Suppressor macrophage treated with lipopolysaccharide for 4 hours (primary cell): ENCODE measurements at places on chromosomes 6 and 20.
A peak's percentile ranks its signal among the peaks of the same experiment; 100 is the strongest.

DNA sequence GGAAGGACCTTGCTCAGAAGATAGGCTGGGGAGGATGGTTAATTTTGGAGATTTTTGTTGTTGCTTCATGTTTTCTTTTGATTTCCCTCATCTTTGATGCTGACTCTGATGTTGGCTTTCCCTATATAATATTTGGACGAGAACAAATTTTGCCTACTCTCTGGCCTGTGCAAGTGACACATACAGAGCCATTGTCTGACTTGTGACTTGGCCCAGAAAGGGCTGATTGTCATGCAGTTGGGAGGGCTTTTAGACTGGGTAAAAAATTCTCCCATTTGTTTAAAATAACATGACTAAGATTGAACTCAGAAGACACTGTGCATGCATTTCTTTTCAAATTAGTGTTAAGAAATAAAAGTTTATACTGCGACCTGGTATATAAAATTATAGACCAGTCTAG, 98.6 kb upstream of the SUPT3H start:
- no peak for DNase-seq

DNA sequence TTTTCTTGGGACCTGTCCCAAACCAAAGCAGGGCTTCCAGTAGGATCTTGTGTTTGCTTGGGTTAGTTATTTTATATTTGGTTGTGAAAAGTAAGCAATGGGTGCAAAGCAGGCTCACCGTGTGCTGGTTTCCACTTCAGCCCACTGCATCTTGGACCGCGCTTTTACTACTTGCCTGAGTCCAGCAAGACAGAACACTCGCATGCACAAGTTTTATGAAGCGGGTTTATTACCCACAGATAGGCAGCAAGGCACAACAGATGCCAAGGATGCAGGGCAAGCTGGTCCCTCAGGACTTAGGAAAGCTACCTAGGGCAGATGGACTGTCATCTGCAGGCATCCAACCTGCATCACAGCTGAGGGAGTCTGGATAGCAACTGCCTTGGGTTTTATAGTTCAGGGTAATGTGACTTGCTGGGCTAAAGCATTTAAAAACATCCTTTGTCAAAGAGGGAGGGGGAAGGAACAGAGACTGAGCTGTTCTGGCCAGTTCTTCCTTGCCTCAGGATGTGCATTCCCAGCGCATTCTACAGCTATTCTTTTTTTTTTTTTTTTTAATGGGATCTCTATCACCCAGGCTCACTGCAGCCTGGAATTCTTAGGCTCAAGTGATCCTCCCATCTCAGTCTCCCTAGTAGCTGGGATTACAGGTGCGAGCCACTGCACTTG, 18.5 kb downstream of the CITED2 start:
- DNase-seq, result no peak

GRCh38 chr6:43936476-43936875, 166.5 kb downstream of the VEGFA start:
- DNase-seq, result no peak

DNA sequence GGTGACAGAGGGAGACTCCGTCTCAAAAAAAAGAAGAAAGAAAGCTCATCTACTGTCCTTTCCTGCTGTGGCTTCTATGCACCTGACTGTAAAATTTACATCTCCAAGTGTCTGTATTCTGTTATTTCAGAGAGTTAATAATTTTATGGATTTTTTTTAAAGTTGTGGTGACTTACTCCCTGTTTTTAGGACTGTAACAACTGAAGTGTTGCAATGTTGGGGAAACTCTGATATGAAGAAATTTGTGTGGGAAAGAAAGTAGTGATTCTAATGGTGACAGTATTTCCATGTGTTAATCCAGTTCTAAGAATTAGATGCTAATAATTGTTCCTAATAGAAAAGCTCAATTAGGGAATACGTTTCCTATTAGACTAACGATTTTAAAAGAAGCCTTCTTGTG, 27.4 kb downstream of the STX11 start:
- peak; percentile 86 for DNase-seq

DNA sequence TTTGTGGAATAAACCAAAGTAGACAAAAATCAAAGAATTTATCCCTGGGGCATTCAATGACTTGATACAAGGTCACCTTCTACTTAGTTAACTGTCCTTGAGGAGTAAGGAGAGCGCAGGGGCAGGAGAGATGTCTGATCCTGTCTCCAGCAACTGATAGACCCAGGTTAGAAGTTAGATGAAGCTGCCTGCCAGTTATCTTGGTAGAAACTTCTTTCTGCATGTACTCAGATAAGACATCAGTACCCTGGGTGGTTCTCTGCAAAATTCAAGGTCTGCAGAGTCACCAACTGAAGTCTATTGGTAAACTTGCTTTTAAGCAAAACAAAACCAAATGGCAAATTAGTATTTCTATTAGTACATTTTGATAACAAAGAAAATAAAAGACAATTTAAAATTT, 2.7 kb downstream of the SGK1 start:
- no peak for DNase-seq

DNA sequence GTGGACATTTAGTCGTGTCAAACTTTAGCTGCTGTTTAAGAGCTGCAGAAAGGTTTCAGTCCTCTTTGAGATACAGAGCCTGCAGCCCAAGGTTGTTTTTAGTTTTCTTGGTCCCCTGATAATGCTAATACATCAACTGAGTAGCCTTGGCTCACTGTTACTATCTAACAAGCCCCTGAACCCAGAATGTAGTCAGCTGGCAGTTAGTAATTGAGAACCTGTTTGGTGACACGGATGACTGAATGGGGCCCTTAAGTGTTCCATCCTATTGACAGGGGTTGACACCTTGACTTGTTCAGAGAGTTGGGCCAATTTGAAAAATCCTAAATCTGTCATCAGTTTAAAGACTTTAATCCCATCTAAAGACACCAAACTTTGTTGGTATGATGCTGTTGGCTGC, 2.8 kb downstream of the RTN4IP1 start:
- DNase-seq, result no peak

- DNase-seq, result peak; percentile 86
Observed at GRCh38 chr20:3797592-3798372, 1.7 kb downstream of the CDC25B start.

DNA sequence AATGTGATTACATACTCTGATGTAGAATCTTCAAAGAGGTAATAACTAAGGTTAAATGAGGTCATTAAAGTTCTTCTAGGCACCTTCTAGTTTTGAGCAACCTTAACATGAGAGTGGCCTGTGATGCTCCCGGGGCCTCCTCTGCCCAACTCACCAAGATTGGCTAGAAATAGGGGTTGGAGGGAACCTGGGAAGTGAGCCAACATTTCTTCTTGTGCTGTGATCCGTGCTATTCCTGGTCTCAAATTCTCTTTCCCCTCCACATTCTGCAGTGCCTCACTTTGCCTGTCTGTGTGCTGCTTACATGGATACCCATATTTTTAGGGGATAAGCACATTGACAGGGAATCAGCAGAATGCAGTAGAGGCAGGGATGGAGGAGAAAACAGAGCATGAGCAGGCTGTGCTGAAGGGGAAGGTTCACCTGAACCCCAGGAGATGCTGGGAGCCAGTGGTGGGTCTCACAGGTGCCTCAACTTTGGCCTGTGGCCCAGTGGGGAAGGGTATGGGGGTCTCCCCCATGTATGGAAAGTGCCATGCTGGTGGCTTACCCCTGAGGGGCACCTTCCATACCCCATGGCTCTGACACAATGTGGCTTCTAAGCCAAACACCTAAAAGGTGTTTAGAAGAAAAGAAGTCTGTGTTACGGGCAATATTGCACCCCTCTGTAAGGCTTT, 164.7 kb upstream of the CHD6 start:
- no peak for DNase-seq

GRCh38 chr6:168636147-168637004, 195.4 kb downstream of the SMOC2 start:
- DNase-seq, result no peak

- DNase-seq, result no peak
Observed at GRCh38 chr20:63563225-63563935, 9.4 kb downstream of the FNDC11 start.

DNA sequence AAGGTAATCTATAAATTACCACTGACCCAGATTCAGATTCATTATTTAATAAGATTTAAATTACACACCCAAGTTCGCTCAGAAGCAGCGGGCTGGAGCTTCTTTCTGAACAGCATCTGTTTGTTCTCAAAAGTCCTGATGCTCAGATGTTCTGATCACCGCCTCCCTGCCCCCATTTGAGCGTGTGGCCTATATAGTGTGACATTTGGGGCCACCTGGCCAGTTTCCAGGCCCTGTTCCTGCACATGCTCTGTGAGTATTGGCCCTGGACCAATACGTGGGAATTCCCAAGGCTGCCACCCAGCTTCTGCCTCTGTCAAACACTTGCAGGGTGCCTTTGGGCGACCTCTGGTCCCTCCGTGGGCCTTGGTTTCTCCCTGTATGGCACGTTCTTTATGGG, 228.8 kb downstream of the TFAP2C start:
- no peak for DNase-seq

DNA sequence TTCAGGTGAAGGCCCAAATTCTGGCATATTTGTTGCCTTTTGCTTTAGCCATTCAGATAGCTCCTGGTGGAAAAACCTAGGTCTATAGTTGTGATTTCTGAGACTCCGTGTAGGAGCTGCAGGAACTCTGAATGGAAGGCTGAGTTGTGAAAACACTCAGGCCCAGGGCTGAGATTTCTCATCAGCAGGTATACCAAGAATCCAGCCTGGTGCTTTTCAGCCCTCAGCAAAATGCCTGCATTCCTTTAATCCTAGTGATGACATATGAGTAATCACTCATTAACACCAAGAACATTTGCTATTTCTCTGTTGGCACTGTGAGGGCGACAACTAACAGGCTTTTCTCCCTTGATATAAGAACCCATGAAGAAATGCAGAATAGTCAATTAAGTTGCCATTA, 546.1 kb upstream of the MAN1A1 start:
- DNase-seq, result no peak

DNA sequence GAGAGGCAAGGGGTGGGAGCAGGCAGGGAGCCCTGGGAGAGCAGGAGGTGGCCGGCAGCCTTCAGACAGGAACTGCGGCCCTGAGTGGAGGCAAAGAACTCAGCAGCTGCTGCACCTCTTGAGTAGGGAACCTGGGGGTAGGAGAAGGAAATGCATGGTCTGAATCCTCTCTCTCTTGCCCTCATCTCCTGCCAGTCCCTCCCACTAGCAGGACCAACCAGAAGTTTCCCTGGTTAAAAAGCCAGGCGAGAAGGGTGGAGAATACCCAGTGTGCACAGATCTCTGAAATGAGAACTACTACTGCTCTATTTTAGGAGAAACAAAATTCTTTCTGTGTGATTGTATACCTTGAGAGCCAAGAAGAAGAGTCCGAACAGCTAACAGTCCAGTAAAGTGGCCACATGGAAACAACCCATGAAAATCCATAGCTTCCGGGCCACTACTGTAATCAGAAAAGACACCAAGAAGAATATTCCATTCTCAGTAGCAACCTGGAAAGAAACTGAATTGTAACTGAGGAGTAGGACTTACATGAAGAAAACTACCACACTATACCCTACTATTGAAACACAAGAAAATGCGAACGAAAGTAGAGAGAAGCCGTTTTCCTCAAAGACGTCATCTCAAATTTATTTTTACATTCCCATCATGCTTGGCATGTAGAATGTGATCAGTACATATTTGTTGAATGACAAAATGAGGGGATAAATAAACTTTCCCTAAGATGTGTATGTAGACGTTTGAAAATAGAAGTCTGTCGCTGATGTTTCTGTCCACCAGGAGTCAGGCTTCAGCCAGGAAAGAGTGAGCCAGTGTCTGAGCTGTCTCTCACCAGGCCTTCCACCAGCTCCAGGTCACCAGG, 25.6 kb downstream of the WRNIP1 start:
- peak; percentile 83 for DNase-seq

DNA sequence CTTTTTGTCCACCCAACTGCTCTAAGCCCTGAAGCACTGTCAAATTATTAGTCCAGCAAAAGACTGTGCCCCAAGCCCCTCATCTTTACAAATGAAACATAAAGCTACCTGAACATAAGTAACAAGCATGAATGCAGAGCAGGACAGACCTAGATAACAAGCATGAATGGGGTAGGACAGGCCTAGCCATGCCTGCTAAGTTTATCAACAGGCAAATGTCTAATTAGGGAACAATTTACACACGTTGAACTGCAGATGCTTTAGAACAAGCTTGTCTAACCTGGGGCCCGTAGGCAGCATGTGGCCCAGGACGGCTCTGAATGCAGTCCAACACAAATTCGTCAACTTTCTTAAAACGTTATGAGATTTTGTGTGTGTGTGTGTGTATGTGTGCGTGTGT, 13.6 kb downstream of the FBXO30 start:
- no peak for DNase-seq
